ENCODE measurements at places on chromosomes 12 and 14.

- DNase-seq: peak; percentile 87
These were observed 14.0 kb upstream of the TBPL2 start for GRCh38 chr14:55454264-55455002.

GRCh38 chr12:98793121-98793520, 148.0 kb downstream of the APAF1 start:
- DNase-seq: no peak

DNA sequence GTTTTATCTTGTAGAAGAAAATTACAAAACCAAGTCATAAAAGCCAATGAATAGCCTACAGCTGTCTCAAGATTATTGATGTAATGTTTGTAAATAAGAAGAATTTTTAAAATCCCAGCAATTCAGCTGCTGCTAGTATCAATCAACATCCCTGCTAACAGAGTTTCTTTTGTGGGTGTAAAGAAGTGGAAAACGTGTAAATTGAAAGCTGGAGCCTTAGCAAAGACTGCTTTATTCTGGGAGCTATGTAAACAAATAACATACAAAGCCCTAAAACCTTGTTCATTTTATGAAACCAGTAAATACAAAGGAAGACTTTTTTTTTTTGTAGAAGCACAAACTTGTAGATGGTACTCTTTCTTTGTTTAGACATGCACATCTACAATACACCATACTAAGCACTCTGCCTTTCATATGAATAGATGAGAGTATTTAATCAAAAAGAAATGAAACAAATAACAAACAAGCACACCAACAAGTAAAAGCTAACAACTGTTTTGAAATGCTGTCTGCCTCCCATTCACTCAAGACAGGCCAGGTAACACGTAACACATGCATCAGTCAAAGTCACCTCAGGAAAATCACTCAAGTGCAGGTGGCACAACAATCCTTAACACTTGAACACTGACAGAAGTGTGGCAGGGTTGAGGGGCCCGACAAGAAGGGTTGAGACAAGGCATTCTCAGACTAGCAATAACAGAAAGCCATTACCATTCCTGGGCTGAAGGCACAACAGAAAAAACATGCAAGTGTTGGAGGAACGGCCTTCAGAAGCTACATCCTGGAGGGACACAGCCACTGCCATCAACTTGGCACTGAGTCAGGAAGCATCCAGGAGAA, 1364.0 kb upstream of the SEL1L start:
- no peak for DNase-seq

GRCh38 chr14:58641509-58641908, 3.7 kb downstream of the DACT1 start:
- no peak for DNase-seq

- no peak for DNase-seq
These were observed 127.4 kb upstream of the EGLN3 start for GRCh38 chr14:34078117-34078743.

DNA sequence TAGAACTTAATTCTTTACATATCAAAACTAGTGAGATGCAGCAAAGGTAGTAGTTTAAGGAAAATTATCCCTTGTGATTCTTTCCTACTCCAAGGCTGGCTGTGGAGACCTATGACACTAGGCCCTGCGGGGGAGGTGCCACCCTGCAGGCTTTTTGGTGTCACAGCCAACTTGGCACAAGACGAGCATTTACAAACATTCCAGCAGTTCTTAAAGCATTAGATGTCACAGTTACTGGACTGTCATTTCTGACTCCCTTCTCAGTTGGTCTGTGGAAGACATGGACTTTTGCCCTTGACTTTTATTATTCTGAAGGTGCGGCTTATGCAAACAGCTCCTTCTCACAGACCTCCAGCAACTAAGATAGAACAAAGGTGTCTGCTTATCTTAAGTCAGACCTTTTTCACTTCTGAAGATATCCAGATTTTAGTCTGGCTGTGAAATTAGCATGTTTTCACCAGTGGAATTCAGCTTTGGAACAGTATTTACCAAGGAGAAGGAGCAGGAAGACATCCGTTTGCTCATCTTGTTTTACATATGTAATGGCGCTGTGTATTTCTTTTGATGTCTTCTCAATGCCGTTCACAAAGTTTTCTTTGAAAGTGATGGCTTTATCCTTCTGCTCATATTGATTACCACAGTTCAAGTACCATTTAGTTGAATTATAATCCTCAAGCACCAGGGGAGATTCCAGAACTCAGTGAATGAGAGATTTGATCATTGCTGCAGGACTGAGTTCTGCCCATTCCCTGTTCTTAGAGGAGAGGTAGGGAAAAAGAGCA, 17.9 kb downstream of the SRGAP1 start:
- DNase-seq: no peak

DNA sequence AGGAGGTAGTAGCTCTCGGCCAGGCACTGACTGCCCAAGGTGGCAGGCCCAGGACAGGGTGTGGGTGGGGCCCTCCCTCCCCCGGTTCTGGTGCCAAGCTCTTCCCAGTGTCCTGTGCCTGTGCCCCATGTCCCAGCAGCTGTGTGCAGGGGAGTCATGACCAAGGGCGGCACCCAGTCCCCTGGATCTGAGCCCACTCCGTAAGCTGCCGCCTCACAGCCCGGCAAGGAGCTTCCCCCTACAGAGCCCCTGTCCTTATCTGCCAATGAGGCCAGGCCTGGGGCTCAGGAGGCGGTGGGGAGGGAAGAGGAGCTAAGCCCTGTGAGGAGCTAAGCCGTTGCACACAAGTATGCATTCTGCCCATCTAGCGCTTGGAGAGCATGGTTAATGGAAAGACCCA, 5.6 kb upstream of the C14orf180 start:
- no peak for DNase-seq

DNA sequence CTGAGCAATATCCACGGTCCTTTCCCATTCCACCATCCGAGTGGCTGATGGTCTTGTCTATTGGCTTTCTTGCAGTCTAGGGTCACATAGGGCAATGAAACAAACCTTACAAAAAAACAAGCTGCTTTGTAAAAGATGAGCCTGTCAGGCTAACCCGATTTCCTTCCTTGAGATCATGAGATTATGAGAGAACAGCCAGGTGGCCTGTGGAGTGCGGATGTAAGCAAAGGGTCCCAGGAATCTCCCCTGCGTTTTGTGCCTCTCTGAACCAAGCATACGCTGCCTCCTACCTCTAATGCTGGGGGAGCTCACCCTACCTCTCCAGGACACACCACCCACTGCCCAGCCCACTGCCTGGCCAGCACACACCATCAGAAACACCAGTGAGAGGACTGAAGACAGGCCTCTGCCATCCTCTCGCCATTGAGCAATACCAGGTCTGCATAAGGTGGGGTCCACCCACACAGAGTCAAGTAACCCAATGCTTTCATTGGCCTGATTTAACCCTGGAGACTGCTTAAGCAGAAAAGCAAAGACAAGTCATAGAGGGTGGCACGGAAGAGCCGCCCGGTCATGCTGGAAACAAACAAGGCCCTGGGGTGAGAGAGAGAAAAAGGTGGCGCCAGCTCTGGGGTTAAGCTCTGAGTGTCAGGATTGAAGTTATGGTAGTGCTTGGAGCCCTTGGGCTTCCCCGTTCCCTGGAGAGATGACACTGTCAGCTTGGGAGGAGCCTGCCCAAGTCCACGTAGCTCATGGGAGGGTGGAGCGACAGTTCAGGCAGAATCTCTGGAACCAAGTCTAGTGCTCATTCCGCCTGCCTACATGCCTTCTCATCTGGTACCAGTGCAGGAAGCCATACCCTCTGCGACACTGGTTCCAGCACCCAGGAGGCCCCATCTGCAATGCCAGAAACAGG, 46.6 kb downstream of the CALM1 start:
- DNase-seq: no peak
